Activated CD4-positive, alpha-beta T cell treated with anti-CD3 and anti-CD28 coated beads, Interleukin-2, Interleukin-6, amounts not matched to agents 100 ng/mL and 50 ng/mL, durations not matched to agents 16 hours and 8 hours (primary cell): ENCODE measurements at places on chromosomes 3 and 15.

GRCh38 chr15:33675246-33675645 is 293.1 kb upstream of the CHRM5 start:
- DNase-seq, result peak; percentile 34

DNA sequence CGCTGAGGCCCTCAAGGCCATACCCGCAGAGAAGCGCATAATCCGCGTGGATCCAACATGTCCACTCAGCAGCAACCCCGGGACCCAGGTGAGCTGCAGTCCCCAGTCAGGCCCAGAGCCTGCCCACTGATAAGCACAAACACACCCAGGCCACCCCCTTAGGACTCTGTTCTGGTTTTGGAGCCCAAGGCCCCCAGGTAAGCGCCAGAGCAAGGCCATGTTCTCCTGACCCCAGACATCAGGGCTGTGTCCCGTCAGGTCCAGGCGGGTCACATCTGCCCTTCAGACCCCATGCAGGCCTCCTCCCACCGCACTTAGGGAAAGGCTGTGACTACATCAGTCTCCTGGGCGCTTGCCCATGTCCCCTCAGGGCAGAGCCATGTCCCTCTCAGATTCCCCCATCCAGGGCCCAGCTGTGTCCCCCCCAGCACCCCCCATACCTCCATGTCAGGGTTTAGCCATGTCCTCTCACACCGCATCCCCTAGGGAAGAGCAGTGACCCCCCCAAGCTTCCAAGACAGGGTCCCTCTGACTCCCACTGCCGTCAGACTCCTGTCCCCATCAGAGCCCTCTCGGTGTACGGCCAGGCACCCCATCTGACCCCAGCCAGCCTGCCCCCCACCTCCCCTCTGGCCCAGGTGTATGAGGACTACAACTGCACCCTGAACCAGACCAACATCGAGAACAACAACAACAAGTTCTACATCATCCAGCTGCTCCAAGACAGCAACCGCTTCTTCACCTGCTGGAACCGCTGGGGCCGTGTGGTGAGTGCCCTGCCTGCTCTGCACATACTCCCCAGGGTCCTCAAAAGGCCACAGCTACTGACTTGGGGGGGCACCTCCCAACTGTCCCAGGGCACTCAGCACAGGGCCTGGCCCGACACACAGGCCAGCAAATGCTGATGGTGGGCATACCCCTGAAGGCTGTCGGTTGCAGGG is 1.6 kb downstream of the PARP3 start:
- DNase-seq, result no peak

DNA sequence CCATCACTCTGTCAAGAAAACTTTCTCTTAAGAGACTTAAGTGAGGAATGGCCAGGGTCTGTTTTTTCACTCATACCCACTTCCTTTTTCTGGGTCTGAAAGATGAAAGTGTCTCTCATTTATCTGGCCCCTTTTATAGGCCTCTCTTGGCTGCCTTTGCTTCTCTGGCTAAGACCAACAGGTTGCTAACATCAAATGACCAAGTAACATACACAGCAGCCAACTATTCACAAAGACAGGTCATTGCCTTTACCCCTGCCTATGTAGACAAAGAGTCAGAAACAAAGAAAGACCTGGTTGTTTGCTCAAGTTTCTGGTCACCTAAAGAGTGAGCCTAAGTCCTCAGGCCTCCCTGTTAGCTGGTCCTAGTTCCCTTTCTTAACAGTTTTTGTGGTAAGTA is 24.0 kb upstream of the CSTA start:
- DNase-seq, result no peak

GRCh38 chr15:40870716-40871115 is 3.3 kb downstream of the RHOV start:
- DNase-seq, result no peak

GRCh38 chr3:179323197-179324110 is 623 bp downstream of the ZNF639 start:
- peak; percentile 67 for DNase-seq

DNA sequence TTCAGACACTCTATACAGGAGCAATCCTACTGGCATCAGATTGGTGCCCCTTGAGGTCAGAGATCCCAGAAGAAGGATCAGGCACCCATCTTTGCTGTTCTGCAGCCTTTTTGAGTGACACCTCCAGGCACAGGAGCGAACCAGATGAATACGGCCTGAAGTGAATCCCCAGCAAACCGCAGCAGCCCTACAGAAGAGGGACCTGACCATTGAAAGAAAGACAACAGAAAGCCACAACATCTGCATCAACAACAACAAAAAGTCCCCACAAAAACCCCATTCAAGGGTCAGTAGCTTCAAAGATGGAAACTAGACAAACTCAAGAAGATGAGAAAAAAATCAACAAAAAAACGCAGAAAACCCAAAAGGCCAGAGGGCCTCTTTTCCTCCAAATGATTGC is 130.4 kb downstream of the PPM1L start:
- DNase-seq, result no peak

- DNase-seq, result peak; percentile 23
Observed at GRCh38 chr15:90955624-90956273, 1.1 kb downstream of the RCCD1 start.

DNA sequence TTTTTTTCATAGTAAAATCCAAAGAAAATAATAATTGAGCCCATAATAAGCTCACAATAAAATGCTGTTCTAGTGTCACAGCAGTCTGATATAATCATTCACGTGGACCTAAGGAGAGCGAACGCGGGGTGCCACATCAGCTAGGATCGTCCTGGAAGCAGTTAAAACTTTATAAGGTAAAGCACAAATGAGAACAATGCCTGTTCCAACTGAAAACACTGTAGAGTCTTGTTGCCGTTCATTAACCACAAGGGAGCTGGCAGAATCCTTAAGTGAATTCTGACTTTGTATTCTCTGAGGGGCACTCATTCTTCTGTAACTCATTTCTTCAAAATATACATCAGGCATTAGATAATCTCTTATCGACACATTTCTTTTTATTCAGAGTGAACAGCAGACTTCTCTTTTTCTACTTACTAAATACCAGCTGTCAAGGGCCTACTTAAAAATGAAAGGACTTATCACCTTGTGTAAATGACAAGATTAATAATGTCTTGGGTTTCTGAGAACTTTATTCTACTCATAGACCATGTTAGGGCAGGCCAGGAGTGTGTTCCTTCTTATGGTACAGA is 524.6 kb downstream of the MECOM start:
- DNase-seq, result no peak

DNA sequence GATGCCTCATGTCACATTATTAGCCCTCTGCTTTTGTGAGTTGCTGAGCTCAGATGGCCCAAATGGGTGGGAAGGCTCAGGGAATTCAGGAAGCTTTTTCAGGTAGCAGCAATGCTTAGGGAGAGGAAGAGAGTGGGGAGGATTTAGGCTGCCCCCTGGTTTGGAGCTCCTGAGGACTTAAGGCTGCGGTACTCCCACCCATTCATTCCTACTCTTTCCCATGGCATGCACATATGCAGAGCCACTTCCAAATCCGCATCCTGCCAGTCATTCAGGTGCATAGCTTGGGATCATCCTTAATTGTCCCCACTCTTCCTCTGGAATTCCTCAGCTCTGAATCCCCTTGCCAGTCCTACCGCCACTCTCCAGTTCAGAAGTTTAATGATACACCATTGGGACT is 343.1 kb upstream of the FRG2C start:
- no peak for DNase-seq

DNA sequence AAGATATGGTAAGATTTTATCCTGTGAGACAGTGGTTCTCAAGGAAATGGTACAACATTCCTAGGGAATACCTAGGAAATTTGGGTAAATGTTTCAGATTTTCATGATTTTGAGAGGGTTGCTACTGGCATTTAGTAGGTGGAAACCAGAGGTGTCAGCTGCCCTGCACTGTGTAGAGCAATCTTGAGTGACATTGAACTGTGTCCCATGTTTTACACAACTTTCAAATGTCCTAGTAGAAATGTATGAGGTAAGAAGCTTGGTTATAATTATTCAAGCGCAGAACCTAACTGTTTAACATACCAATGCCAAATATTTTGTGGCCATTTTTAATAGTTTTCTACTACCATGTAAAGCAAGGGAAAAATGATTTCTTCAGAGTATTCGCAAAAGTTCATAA is 120.4 kb downstream of the GADL1 start:
- no peak for DNase-seq

GRCh38 chr3:42314411-42314810 is 48.4 kb upstream of the CCK start:
- DNase-seq, result no peak

GRCh38 chr3:60246361-60246760 is 1004.9 kb downstream of the FHIT start:
- no peak for DNase-seq

GRCh38 chr3:8752832-8753231 is 16.6 kb downstream of the OXTR start:
- DNase-seq, result no peak

GRCh38 chr3:10347648-10348403 is 26.9 kb upstream of the SEC13 start:
- no peak for DNase-seq

DNA sequence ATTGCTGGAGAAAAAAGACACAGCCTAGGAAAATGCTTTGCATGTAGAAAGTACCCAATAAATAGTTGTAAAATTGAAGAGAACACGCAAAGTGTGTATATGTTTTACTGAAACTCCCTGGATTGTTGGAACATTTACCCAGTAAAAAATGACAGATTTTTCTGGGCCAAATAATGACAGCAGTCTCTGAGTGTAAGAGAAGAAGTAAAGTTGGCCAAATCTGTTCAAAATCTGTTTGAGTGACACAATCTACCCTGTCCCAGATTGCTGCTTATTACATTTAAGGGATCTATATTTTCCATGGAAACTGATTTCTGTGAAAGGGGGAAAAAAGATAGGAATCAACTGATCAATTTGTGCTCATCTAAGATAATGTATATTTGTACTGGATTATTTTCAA is 267.9 kb downstream of the TUSC7 start:
- DNase-seq, result no peak

DNA sequence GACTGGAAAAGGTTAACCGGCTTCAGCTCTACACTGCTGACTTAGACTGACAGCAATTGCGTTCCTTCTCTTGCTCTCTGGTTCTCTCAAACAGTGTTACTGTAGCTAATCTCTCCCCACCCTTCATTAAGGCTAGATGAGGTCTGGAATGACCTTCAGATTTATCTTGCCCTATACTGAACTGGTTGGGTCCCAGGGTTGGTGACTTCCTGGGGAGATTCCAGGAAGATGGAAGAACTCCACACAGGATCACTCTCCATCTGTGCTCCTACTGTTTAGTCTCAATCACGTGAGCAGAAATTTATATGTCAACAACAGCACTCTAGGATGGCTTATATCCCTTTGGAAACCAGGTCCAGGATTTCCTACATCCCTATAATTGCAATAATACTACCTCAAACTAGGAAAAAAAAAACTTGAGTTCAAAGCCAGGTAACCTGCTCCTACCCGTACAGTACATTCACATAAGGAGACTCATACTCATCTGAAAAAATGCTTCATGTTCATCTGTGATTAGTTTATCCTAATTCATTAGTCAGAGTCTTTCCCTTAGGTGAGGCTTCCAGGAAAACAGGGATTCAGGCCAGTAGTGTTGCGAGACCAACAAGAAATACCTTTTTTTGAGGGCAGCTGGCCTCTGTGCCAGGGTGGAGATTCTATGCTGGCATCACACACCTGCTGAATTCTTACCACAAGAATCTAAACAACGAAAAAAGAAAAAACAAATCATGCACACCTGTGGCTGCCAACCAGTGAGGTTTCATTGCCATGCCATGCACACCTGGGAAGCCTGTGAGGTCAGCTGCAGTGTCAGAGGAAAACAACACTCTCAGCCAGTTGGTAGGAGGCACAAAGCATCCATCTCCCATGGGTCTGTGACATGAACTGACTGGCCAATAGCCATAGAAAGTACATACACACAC is 297.3 kb downstream of the MECOM start:
- no peak for DNase-seq

DNA sequence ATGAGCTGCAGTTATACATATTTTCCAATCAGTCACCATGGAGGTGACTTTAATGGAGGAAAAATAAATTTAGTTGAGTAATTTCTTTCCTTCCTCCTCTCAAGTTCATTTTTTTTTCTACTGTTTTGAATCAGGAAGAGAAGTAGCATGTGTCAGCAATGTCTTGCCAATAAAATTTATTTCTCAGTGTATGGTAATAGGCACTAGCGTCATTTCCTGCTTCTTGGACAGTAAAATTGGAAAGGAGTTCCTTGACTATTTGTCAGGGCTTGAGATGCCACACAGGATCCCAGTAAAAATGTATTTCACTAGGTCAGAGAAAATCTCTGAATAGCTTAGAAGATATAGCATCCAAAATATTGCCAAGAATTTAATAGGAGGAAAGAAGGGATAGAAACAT is 605.9 kb downstream of the ROBO1 start:
- no peak for DNase-seq

DNA sequence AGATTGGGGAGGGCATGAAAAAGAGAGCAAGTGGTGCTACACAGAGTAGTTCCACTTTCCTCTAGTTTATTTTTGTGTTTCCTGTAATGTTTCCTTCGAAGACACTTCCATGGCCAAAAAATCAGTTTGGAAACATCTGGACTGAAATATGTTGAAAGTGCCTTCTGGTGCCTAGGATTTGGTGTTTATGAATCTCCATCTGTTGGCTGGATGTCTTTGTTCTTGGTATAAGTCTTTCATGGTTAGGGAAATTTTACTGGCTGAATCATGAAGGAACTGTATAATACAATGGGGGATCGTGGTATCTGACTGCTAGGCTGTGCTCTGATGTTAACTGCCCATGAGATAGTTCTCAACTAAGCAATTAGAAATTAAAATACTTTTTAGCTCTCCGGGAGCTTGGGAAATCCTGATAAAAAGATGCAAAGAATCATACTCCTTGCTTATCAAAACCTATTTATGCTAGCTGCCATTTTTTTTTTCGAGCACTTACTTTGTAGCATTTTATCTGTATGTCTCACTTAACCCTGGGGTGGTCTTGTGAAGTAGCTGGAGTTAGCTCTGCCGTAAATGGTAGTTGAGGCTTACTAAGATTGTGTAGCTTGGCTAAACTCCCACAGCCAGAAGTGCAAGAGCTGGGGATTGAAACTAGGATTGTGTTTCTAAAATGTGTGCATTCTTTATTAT is 21.9 kb downstream of the AKAP13 start:
- no peak for DNase-seq

- no peak for DNase-seq
Observed at GRCh38 chr15:51267051-51267702, 71.2 kb downstream of the CYP19A1 start.

- DNase-seq, result no peak
Observed at GRCh38 chr15:100704281-100705055, 102.1 kb downstream of the ASB7 start.

DNA sequence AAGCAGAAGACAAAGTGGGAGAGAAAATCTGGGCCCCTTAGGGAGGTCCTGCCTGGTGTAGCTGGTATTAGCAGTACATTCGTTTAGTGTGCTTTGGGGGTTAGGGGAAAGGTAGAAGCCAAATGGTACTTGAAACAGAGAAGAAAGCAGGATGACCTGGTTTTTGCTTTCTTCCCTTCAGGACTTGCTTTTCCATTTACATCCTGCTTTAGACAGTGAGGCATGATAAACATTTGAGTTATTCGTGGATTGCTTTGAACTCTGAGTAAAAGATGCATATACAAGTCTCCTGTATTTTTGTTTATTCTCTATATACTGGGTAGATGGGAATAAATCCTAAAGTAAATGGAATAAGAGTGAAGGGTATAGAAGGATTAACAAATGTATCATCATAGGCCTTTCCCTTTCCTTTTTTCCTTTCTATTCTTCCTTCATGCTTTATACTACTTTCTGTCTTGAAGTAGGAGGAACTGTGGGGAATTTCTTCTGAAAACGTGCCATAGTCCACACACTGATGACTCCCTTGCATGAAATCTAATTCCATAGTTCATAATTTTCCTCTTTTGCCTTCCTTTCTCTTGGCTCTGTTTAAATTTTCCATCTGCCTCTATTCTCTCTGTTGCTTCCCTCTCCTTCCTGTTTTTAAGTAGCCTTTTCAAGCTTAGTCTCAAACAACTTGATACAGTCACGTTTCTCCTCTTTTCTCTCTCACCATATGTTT is 139.5 kb upstream of the RBMS3 start:
- no peak for DNase-seq
